Mesenteric fat pad (tissue), 1 donor: ENCODE measurements at places on chromosomes 11 and 22.

GRCh38 chr11:86245369-86246292, 1.1 kb downstream of the EED start:
- DNase-seq = no peak

- no peak for DNase-seq
These were observed 39.9 kb downstream of the IGSF9B start for GRCh38 chr11:133916784-133917440.

- no peak for DNase-seq
These were observed 57.0 kb upstream of the CD5 start for GRCh38 chr11:61045271-61045670.

DNA sequence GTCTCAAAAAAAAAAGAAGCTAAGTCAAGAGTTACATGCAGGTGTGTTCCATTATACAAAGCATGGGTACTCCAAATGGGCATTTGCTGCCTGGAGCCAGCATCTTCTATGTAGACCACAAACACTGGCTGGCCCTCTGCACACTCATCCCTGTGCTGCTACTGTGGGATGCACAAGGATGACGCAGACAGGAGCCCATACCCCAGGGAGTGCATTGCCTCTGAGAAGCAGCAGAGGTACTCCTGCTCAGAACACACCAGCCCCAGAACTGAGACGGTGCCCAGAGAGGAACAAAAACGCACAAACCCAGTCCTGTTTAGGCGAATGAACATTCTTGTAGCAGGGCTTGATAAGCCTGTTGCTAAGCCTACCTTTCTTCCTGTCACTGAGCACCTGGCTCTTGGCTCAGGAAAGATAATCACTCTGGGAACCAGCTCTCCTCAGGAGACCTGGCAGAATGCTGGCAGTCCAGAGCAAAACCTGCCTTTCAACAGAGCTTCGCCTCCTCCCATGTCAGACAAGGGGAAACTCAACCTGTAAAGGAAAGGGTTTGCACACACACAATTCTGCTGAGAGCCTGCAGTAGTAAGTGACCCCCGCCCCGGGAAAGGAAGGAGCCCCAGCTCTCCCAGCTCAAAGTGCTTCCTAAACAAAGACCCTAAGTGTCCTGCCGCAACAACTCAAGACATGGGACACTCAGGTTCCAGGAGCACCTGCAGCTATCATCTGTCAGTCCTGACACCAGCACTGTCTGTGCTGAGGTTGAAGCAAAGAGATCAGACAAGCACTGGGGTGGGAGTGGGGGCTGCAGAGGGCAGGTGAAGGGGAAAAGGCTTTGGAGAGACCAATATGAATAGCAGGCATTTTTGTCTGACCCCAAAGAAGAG, 145.7 kb downstream of the TENM4 start:
- no peak for DNase-seq

DNA sequence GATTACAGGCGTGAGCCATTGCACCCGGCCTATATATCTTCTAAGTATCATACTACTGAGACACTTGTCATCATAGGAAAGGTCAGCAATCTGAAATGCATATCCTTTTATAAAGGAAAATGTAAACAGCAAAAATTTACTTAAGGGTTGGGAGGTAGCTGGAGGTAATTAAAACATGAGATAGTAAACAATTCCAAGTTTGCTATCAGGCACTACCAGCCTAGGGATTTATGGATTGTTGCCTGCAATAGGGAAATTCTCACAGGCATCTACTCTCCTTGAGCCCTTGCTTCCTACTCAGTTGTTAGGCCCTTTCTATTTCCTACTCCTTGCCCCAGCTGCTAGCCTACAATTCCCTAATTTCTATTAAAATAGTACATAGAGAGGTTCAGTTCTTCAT, 16.1 kb downstream of the PGR start:
- no peak for DNase-seq

DNA sequence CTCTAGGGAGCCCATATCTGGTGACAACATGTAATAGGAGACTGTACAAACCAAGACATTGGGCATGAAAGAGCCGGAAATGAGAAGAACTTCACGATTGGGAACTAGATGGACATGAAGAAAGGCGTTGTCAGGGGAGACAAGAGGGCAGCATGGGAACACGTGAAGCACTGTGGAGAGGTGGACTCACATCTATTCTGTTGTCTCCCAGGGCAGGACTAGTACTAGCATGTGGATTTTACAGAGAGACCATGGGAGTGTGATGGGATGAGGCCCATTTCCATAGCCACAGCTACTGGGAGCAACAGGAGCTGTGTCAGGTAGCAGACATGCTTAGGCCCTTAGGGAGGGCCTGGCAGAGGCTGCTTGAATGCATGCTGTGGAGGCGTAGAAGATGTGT, 333.9 kb downstream of the OPCML start:
- DNase-seq = no peak

GRCh38 chr22:36741204-36741793, 34.6 kb downstream of the IFT27 start:
- DNase-seq = no peak

DNA sequence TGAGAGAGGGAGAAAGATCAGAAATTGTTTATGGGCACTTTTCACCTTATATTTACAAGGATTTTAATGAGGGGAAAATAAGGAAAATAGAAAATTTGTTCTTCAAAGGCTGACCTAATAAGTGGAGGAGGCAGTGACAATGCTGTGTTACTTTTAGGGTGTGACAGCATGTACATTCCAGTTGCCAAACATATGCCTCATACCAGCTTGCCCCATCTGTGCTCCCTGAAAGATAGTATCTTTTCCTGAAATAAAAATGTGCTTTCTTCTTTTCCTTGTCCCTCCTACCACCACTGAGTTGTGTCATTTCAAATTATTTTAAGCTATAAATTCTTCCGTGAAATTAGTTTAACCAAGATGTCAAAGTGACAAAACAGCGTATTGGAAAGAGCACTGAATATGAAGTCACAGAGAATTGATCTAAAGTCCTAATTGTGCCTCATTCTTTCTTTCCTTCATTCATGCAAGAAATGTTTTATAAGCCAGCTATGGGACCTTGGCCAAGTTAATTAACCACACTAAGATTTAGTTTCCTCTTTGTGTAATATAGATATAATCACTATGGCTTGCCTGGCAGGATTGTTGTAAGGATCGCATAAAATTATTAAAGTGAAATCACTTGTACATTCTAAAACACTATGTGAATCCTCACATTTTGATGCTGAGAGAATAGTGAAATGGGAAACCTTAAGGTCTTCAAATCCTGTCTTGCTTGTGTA, 1307.5 kb upstream of the TENM4 start:
- no peak for DNase-seq

DNA sequence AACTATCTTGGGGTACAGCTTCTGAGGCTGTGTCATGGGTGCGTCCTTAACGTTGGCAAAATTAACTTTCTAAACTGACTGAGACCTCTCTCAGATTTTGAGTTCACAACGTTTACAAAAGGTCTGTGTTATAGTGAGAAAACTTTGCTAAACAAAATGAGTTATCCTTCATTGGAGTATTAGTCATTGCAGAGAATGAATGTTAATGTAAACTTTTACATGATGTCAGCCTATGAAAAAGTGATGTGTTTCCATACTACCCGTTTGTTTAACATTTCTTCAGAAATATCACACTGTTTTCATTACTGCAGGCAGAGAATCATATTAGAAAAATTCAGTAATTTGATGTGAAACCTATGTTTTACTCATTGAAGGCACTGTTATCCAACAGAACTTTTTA, 32.1 kb downstream of the HSD17B12 start:
- no peak for DNase-seq

- DNase-seq = peak; percentile 28
These were observed 10.2 kb upstream of the FCHSD2 start for GRCh38 chr11:73152086-73152853.

DNA sequence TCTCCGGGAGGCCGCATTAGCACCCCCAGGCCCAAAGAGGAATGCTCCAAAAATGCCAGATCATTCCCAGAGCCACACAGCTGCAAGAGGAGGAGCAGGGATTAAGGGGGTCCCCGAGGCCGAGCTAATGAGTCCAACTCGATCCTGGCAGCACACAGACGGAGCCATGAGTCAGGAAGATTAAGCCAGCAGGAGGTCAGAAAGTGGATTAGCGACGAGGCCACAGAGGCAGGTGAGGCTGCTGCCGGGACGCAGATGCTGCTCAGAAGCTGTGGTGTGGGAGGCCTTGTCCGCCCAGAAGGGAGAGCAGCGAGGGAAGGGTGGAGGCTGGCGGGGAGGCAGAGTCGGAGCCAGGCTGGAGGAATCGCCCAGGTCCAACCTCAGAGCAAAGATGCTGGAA, 120.5 kb downstream of the SHANK2 start:
- DNase-seq = no peak

GRCh38 chr11:134752964-134753770, 341.1 kb upstream of the B3GAT1 start:
- peak; percentile 53 for DNase-seq

DNA sequence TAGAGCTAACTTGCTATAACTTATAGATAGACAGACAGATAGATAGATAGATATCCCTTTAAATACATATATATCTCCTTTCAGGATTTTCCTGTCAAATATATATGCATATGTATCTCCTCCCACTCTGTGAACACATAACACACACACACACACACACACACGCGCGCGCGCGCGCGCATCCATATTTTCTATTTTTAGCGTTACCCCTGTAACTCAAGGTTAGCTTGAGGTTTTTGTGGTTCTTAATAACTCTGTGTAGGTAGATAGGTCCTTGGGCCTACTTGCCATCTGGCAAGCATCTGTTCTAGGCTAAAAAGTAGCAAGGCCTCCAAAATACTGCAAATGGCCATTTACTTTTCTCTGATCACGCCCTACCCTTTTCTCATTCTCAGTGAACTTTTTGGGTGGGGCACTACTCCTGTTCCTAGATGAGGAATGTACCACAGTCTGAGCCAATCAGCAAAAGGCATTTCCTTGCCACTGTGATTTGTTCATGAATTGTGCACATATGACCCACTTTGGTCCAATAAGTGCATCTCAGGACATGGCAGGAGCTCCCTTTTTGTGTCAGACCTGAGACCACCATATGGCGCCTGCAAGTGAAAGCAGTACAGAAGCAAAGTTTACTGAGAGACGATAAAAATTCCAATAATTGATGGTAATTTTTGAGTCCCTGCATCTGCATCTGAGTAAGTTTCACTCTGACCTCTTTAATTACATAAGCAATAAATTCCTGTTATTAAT, 740.5 kb upstream of the API5 start:
- DNase-seq = no peak

DNA sequence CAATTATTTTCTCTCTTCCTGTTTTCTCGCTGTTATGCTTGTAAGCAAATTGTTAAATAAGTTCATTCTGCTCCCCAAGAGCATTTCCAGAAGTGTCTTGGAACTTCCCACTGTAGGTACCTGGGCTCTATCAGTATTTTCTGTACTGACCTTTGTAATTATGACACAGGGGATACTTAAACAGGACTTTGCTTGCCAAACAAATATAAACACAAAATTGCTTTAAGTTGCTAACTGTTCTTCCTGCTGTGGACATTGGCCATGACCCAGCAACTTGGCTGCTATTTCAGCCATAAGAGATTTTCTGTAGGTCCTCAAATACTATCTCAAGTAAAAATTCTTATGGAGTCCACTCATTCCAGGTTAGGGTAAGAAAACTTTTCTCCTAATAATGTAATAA, 30.1 kb downstream of the SYT9 start:
- DNase-seq = no peak

DNA sequence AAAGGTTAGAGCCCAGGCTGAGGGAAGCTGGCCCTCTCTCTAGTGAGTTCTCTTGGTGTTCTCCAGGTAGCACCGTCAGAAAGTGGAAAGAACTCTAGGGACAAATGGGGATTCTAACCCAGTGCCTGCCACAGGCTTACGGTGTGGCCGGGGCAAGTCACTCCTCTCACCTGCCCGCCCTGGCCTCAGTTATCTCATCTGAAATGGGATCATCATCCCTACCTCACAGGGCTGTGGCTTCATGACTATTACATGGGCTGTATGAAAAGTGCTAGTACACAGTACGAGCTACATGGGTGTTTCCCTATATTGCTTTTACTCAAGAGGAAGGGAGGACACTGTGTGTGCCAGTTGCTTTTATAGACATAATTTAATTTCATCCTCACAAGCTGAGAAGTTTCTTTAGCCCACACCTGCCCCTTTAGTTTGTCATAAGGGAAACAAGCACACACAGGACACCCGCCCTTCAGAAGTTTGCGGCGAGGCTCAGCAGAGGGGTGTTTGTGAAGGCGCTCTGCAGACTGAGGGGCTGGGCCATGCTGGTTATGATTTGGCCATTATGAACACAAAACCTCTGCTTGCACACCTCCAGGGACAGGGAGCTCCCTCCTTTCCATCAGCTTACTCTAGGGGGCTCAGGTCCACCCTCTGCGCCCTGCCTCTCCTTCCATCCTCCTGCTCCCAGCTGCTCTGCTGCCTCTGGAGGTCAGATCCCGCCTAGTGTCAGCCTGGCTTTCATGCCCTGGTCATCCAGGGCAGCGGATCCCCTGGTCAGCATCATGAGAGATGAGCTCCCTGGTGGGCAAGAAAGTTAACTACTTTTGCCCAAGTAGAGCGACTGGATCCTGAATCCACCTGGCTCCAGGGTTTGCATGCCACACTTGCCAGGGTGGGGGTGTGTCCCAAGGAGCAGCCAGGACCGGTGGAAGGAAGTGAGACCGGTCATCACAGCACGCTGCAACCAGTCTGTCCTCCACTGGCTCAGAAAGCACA, 1.2 kb downstream of the KLHL35 start:
- no peak for DNase-seq

DNA sequence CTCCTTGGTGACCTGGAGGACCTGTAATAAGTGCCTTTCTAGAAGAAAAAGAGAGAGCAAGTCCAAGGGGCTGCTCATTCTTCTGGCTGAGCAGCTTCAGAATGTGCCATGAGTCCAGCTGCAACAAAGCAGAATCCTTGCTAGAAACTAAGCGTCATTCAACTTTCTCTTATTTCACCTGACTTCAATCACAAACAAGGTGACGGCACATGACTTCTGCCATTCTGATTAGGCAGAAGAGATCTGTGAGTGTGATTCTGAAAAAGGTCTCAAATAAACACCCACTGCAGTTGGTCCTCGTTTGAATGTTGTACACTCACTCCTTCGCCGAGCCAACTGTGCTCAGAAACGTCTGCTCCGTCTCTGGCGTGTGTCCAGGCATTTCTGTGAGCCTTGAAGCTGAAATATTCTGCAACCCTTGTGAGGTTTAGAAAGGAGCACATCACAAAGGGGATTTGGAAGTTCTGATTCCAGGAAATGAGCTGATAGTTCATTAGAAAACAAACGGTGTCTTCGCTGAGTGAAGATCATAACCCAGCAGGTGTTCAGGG, 623.8 kb upstream of the KIRREL3 start:
- DNase-seq = no peak

GRCh38 chr11:12968101-12968500, 41.0 kb upstream of the RASSF10 start:
- no peak for DNase-seq

DNA sequence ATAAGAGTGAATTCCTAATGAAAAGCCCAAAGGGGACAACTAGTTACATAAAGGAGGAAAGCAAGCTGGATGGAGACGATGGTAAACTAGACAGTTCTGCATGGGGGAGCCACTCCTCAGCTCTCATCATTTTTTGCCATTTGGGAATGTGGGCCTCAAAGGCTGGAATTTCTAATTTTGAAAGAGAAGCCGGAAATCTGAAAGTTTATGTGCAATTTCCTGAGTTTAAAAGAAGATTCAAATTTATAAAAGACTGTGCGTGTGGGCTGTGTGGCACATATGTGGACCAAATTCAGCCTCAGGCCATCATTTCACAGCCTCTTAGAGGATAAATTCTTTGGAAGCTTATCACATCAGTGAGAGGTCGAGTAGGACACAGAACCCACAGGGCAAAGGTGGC, 18.3 kb upstream of the CRY2 start:
- DNase-seq = no peak

GRCh38 chr11:130737866-130738431, 178.3 kb downstream of the SNX19 start:
- no peak for DNase-seq

GRCh38 chr11:126132319-126132718, 69.7 kb upstream of the CDON start:
- DNase-seq = no peak
